Tongue (tissue), 3 donors: ENCODE measurements at places on chromosomes 13 and 19. TPM values are rescaled to one million over a fixed set of nuclear protein-coding genes. Genes with fewer than 3 reads are reported as not detected.

The REEP6 gene
- total RNA-seq = 4.2 TPM

The OVOL3 gene
- not detected for total RNA-seq

The CCDC169 gene
- total RNA-seq = 5.5 TPM

The MIA gene
- 1.9 TPM for total RNA-seq

The LILRB3 gene
- total RNA-seq = 3.0 TPM

The CERS1 gene
- 7.7 TPM for total RNA-seq

The CYP2F1 gene
- total RNA-seq = 3.1 TPM

The IRGC gene
- total RNA-seq = not detected

The MEIOSIN gene
- total RNA-seq = not detected

The KLK14 gene
- 0.72 TPM for total RNA-seq

The SMAD9 gene
- 19.5 TPM for total RNA-seq

The CGB5 gene
- total RNA-seq = not detected

The C19orf81 gene
- total RNA-seq = not detected
